ENCODE measurements at places on chromosomes 4 and X.

DNA sequence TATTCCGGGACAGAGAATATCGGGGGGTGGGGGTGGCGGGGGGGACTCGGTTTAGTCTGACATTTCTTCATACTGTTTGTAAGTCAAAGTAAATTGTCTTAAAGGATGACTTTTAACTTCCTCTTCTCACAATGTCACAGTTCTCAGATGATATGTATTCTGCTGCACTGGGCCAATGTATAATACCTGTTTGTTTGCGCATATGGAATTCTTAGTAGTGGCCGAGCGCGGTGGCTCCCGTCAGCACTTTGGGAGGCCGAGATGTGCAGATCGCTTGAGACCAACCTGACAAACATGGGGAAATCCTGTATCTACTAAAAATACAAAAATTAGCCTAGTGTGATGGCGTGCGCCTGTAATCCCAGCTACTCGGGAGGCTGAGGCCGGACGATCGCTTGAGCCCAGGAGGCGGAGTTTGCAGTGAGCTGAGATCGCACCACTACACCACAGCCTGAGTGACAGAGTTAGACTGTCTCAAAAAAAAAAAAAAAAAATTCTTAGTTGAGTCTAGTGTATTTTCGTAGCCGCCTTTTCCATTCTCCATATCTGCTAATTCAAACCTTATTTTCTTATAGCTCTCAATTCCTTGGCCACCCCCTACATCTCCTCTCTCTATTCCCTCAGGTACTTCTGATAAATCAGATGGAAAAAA lies 851 bp downstream of the POLR2B start:
- DNase-seq, result no peak

DNA sequence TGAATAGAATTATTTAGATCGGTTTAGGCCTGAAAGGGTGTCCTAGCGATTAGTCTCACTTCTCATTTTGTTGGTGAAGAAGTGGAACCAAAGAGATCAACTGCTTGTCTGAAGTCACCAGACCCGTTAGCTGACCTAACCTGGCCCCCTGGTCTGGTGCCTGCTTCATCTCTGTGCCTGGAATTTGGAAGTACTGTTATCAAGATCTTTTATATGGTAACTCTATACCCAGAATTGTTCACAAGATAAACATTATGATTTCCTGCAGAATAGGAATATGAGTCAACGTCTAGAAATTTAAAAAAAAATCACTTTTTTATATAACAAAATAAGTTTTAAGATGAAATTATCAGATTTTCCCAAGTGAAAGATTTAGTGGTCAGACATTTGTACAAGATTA lies 37.2 kb downstream of the LRP2BP start:
- DNase-seq, result no peak

GRCh38 chr4:39889226-39889625 lies 88.5 kb downstream of the PDS5A start:
- DNase-seq, result no peak

GRCh38 chr4:187357045-187357643 lies 633.5 kb upstream of the FAT1 start:
- DNase-seq, result no peak

DNA sequence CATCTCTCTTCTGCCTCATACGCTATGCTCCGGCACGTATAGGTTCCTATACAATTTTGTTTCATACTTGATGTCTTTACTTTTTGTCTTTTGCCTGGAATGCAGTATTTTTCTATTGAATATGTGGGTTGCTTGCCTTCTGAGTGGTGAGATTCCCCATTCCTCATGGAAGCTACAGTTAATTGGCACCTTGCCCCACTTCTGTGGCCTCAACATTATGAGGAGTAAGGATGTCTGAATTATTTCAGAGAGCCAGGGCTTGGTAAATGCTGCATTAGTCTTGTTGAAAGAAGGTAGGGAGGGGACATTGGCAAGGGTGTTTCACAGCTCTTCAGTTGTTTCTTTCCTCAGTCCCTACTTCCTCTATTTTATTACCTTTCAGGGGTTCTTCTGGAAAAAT lies 23.0 kb downstream of the CDKL5 start:
- no peak for DNase-seq

DNA sequence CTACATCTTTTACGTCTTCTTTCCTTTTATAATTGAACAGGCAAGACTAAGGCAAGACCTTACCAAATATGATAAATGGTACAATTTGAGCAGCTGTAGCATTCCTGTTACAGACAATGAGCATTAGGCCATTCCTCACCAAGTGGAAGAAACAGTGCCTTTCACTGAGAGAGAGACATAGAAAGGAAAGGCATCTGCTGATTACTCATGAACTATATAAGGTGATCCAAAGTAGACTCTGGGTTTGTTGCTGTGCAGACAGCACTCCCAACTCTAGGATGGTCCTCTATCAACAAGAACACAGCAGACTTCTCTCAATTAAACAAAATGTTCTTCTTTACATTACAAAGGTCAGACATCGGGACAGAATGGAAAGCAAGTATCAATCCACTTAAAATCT lies 91.9 kb downstream of the FAM13A start:
- DNase-seq, result no peak

- DNase-seq, result no peak
Measured at GRCh38 chr4:6195602-6196319, 4.6 kb downstream of the JAKMIP1 start.

GRCh38 chr4:166726832-166727231 lies 507.5 kb downstream of the SPOCK3 start:
- no peak for DNase-seq

GRCh38 chr4:183469936-183470335 lies 25.5 kb downstream of the CDKN2AIP start:
- no peak for DNase-seq

DNA sequence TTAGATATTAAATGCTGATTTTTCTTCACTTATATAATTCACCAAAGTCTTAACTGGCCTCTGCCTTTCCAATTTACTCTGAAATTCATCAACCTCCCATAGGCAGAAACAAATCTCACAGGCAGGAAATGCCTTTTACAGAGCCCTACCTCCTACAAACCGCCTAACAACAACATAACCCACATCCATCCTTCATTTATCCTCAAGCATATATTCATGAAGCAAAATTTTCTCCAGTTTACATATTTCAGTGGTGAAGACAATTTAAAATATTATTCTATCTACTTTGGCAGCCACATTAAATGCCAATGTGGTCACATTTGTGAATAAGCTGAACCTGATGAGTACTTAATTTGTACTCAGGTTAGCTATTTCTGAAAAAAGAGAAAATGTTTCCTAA lies 30.3 kb downstream of the SEPSECS start:
- DNase-seq, result no peak

GRCh38 chr4:11732155-11732554 lies 303.5 kb upstream of the HS3ST1 start:
- DNase-seq, result no peak

DNA sequence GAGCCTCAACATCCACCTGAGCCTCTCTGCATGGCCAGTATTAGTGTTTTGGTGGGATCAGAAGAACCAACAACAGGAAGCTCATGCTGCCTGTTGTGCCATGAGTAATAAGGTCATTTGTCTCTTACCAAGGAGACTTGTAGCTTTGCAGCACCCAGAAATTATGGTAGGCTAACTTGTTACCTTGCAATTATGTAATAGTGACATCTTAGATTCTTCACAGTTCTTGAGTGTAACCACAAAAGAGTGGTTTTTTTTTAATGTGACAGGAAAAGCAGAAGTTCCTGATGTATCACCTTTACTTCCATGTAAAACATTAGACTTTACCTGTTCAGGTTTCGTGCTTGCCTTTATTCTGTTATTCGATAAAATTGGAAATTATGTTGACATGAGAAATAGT lies 263.9 kb upstream of the CXXC4 start:
- no peak for DNase-seq

- no peak for DNase-seq
Measured at GRCh38 chrX:69318651-69319340, 153.5 kb upstream of the PJA1 start.

- peak; percentile 16 for DNase-seq
Measured at GRCh38 chrX:48531358-48531959, 8.1 kb upstream of the TBC1D25 start.

- DNase-seq, result no peak
Measured at GRCh38 chr4:87995435-87995834, 12.0 kb upstream of the PKD2 start.

DNA sequence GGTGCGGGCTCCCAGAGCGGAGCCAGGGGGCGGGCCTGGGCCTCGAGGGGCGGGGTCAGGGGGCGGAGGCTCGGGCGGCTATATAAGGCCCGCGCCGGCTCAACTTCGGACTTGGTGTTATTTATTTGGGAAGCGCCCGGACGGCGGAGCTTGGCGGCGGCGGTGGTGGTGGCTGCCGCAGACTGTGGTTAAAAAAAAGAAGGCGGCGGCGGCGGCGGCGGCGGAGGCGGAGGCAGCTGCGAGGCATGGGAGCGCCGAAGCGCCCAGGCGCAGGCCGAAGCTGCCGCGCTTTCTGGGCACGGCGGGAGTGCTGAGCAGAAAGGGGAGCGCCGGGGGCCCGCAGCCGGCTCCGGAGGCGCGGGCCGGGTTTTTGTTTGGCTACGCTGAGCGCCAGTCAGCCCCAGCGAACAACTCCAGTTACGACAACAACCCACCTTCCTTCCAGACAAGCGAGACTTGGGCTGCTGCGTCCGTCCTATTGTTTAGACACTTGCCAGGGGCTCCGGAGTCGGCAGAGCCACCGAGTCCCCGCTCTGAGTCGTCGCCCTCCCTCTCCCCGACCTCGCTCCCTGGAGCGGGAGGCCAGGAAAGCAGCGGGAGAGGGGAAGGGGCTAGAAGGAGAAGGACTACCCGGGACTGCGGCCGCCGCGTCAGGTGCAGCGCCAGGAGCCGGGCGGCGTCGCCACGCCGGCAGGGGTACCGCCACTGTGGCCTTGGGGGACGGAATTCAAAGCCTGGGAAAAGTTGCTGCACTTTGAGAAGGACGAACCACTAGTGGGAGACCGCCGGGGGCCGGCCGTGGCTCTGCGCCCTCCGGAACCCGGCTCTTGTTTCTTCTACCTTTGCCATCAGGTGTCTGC lies at the start of gene SLIT2:
Gene SLIT2 (plus strand): TSS at position 110 of the 860 bp plus-strand sequence. CDS start 1,911 bp downstream, outside the sequence.
- DNase-seq, result no peak

- DNase-seq, result no peak
Measured at GRCh38 chrX:41538707-41539106, 91.6 kb downstream of the NYX start.

DNA sequence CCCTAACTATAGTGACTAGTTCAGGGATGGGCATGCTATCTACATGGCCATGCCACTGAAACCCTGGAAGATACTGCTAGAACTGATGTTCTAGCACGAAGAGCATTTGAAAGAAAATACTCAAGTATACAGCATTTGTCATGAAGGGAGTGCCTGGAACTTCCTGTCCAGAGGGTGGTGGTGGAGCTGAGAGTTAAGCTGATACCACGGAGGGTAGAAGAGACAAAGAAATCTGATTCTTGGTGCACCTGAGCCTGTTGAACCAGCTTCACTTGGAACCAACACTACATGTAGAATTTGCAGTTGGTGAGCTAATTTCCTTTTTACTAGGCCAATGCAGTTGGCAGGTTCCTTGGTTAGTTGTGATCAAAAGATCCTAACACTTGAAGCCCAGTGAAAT lies 116.4 kb downstream of the CCNG2 start:
- no peak for DNase-seq

Data from NK-92 treated with Interleukin-12 subunit alpha and Interleukin-12 subunit beta, amount 100 ng/mL, for 24 hours (cell line).